ENCODE measurements at places on chromosomes 4 and X. TPM values are rescaled to one million over a fixed set of nuclear protein-coding genes. Genes with fewer than 3 reads are reported as not detected.

The HTRA3 gene
- 4.0 TPM for total RNA-seq

The RS1 gene
- total RNA-seq: not detected

The UGT2B7 gene
- not detected for total RNA-seq

The XAGE1A gene
- total RNA-seq: not detected

The TEX13D gene
- total RNA-seq: not detected

The VMA21 gene
- total RNA-seq: 51.4 TPM

DNA sequence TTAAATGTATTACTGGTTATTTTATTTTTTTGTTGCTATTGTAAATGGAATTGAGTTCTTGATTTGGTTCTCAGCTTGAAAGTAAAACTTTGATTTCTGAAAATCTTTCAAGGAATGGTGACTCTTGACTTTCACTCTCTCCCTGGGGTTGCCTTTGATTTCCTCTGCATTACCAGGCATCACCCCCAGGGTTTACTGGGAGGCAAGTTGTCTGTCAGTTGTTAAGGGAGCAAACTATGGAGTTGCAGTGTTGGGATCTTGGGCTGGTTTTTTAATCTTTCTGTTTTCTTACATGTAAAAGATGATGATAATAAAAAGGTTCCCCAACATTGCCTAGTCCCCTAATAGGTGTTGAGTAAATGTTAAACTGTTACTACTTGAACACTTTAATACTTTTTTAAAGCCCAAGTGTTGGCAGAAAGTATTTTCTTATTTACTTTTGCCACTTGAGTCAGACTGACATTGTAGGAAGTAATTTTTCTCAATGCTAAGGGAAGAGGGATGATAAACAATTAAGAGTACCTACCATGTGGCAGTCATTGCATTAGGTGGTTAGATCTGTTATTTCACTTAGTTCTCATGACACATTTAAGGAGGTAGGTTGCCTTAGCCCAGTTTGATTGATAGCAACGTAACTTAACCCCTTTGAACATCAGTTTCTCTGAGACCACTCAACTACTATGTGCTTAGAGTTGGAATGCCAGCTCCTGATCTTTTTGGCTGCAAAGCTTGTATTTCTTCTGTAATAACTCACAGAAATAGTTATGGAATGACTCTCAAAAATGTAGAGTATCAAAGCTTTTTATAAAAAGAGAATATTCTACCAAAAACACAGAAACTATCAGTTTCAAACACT, 67.1 kb downstream of the DCLK2 start:
- peak; percentile 37 for DNase-seq

DNA sequence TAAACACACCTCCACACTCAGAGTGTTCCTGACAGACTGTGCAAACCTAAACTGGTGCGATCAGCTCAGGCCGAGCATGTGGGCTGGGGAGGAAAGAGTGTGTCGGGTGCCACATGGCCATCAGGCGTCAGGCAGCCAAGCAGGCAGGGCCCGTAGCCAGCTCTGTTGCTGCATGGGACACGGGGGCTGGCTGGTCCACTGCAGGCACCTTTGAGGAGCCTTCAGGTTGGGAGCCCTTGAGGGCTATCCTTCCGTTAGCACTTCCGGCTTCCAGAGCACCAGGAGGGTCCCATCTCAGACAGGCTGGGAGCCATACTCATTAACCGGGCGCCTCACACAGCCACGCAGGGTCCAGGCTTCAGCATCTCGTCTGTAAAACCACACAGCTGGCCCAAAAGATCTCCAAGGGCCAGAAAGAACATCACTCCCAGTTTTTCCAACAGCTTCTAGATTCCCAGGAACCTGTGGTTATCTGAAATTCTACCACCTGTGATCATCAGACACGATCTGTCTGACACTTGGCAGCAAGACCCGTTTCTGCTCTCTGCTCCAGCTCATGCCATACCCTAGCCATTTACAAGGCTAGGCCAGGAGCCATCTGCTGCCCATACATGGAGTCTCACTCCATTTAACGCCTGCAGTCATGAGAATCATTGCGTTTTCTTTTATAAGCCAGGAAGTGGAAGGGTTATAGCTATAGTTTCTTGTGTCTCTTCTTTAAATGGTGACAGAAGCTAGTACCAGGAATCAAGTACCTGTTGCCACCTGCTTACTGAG, 87.5 kb downstream of the NSUN7 start:
- no peak for DNase-seq

GRCh38 chrX:126124721-126125120, 41.4 kb downstream of the DCAF12L2 start:
- DNase-seq: peak; percentile 10

DNA sequence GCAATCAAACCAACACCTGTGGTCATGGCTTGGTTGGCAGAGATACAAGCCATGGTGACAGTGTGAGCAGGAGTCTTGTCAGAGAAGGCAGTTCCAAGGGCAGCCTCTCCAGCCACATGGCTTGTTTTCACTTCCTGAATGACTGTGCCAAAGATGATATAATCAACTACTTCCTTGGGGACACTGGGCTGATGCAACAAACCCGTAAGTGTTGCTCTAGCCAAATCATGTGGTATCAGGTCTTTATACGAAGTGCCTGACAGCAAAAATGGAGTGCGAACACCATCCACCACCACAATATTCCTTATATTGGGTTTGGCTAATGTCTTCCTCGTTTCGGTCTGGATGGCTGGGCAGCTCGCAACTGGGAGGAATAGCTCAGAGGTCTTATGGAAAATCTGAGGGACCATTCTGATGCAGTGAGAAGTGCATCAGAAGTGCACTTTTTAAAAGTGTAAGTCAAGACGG, 922.0 kb downstream of the NLGN4X start:
- no peak for DNase-seq

All from PC-3 (cell line).